ENCODE measurements at places on chromosomes 11 and 22. TPM values are rescaled to one million over a fixed set of nuclear protein-coding genes. Genes with fewer than 3 reads are reported as not detected.

Gene GGT5
- total RNA-seq = not detected

Gene SLC22A12
- not detected for total RNA-seq

Gene MAJIN
- not detected for total RNA-seq

Gene OSBP2
- 4.3 TPM for total RNA-seq

Gene KRTAP5-9
- total RNA-seq = not detected

Gene ANGPTL5
- total RNA-seq = not detected

Gene OR4C15
- not detected for total RNA-seq

Gene MAML2
- total RNA-seq = 14.8 TPM

Gene IGSF9B
- total RNA-seq = 0.96 TPM

Gene MYBPC3
- total RNA-seq = not detected

Gene CYB5R2
- 0.68 TPM for total RNA-seq

Gene VWCE
- total RNA-seq = under 0.01 TPM

Gene PPP6R2
- total RNA-seq = 15.3 TPM

Gene CCDC73
- not detected for total RNA-seq

Gene ZNHIT2
- 7.6 TPM for total RNA-seq

All from RPMI7951 (cell line).